Right atrium auricular region (tissue), 2 donors: ENCODE measurements at places on chromosomes 12 and 14. TPM values are rescaled to one million over a fixed set of nuclear protein-coding genes. Genes with fewer than 3 reads are reported as not detected.

The FGF6 gene
- total RNA-seq = not detected

The ACSS3 gene
- 32.3 TPM for total RNA-seq

GRCh38 chr12:105229371-105229770 lies 6.6 kb downstream of the APPL2 start:
- DNase-seq = no peak

GRCh38 chr12:15350643-15351042 lies 28.3 kb downstream of the PTPRO start:
- no peak for DNase-seq

DNA sequence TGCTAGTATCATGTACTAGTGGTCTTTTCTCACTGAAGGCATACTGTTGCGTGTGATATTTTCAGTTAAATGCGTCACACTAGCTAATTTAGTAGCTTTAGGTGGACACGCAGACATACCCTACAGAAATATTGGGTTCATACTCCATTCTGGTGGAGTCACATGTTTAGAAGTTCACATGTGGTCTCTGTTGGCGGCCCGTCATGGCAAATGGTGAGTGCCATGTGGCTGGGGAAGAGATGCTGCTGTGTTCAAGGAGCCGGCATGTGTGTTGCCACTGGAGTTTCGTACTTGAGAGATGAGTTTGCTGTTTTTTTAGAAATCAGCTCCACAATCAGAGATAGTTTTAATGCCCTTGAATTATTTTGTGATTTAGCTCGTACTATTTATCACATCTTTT lies 454.6 kb downstream of the PCNX1 start:
- DNase-seq = no peak

GRCh38 chr14:77044783-77045237 lies 16.3 kb upstream of the IRF2BPL start:
- DNase-seq = peak; percentile 83

GRCh38 chr12:116160883-116161458 lies 116.5 kb downstream of the MED13L start:
- DNase-seq = no peak

- peak; percentile 47 for DNase-seq
Observed at GRCh38 chr14:90760591-90761316, 55.5 kb downstream of the TTC7B start.

DNA sequence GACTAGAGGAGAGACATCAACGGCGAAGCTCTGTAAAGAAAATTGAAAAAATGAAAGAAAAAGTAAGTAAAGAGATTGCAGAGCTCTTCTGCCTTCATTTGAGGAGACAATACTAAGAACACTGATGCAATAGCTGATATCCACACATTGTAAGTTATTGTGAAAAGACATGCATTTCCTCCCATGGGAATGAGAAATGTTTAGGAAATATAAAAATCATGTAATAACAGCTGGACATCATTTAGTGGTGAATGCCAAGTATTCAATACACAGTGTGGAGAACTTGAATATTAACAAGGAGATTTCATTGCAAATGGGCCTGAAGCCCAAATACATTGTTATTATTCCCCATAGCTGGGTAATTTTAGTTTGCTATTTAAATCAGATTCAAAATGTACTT lies 179.2 kb downstream of the KICS2 start:
- no peak for DNase-seq

- no peak for DNase-seq
Observed at GRCh38 chr12:6700646-6701051, at the start of gene PIANP. TSS of gene PIANP (minus strand) at chr12:6700815. CDS start at chr12:6698061, 2,754 bp downstream.

DNA sequence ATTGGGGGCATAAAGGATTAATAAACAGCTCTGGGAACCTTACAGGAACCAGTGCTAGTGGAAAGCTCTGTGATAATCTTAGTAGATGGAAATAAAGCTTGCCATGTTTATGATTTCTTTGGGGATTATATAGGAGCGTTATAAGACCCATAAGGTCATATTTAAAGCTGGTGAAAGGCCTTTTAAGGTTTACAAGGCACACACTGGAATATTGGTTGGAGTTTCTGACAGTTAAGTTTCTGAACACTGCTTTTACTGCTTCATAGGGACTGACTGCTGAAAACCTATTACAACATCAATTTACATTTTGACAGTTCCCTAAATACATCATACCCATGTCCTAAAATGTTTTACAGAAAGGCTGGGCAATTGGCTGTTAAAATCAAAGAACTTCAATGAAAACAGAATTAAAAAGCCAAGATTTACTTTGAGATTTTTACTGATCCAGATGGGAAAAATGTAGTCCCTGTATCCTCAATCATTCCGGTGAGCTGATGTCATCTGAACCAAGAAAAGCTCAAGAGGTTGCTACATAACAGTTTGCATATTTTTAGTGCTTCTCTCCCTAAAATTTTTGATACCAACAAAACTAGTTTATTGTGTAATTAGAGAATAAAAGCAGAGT lies 153.7 kb upstream of the IGF1 start:
- DNase-seq = no peak

DNA sequence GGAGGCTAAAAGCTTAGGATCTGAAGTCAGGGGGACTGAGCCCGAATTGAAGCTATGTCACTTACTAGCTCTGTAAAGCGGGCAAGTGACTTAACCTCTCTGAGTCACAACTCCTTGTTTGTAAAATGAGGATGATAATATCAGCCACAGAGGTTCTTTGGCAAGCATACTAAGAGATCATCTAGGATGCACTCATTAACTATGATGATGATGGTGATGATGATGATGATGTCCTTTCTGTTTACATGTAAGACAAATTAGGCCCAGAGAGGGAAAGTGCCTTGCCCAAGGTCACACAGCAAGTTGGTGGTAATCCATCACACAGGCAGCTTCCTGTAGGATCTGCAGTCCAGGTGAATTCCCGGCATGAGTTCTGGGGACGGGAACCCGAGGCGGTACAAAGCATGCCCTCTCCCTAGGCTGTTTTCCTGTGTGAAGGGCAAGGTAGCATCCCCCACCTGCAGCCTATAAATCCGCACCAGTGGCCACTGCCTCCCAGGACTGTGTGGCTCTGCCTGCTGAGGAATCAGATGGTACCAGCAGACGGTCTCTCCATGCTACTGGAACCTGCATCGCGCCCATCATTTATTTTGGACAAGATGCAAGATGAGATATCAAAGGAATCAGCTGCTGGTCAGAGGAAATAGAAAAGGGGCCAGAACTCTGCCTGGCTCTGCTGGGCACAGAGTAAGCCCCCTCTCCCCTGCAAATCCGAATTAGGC lies 55.2 kb downstream of the MAP1LC3B2 start:
- DNase-seq = no peak

- DNase-seq = no peak
Observed at GRCh38 chr12:81168445-81168844, 90.6 kb downstream of the ACSS3 start.

DNA sequence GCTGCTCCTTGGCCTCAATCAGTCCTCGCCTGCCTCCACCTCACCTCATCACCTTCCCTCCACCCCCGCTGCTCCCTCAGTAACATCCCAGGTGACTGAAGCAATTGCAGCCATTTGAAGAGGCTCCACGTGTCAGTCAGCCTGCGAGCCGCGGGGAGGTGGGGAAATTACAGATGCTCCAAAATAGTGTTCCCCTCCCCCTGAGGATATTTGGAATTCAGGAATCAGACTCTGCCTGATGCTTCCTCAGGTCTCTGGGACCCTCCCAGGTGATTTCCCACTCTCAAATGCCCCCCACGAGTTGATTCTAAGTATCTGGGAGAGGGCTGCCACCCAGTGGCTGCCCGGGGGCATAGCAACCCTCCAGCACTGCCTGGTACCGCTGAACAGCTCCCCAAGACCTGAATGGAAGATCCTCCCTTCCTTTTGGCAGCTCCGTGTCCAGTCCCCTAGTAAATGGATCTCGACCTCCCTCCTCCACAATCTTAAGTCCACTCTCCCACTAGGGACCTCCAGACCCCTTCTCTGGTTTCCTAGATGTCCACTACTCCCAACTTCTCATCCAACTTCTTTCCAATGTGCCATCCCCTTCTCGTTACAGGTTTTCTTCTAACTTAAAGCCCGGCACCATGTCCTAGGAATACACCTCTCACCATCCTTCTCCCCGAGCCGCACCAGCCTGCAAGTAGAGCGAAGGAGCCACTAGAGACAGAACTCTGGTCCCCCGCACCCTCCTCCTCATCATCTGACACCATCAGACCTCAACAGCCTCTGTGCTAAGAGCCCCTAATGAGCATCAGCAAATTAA lies 1.4 kb upstream of the ASIC1 start:
- DNase-seq = no peak

DNA sequence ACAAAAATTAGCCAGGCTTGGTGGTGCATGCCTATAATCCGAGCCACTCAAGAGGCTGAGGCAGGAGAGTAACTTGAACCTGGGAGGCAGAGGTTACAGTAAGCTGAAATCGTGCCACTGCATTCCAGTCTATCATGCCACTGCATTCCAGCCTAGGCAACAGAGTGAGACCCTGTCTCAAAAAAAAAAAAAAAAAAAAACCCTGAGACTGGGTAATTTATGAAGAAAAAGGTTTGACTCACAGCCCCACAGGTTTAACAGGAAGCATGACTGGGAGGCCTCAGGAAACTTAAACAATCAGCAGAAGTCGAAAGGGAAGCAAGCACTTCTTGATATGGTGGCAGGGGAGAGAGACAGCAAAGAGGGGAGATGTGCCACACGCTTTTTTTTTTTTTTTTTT lies 123.2 kb downstream of the GXYLT1 start:
- DNase-seq = no peak

GRCh38 chr12:57299514-57300016 lies 48.6 kb upstream of the STAC3 start:
- DNase-seq = no peak

DNA sequence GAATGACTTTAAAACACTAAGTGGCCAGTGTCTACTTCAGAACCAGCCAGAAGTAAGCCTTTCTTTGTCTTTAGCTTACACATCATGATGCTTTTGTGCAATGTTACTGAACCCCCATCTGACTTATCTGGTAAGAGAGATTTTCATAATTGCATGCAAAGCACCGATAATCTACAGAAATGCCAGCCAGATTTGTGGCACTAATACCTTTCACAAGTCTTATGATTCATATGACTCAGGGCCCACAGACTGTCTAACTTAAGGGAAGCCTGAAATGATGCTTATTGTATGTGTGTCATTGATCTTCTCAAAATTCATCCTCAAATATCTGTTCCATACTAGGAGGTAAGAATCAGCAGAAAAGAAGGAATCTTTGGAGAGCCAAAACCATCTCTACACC lies 18.0 kb downstream of the IGF1 start:
- no peak for DNase-seq

- DNase-seq = no peak
Observed at GRCh38 chr12:71474791-71475190, 35.2 kb downstream of the LGR5 start.

DNA sequence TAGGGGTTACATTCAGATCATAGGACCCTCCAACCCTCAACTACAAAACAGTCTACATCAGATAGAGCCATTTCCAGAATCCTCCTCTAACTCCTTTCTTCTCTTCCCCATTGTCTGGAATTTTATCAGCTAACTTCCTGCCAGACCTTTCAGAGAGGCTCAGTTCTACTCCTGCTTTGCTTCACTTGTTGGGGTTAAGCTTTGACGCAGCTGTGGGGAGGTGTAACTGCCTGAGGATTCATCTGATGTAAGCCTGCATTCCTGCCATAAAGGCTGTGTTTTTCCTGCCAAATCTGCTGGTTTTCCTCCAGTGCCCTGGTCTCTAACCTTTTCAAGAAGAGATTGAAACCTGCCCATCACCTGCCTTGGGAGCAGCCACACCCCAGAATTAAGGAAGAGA lies 16.9 kb downstream of the DHRS2 start:
- DNase-seq = no peak

GRCh38 chr14:104973135-104973384 lies 5.1 kb downstream of the AHNAK2 start:
- DNase-seq = peak; percentile 92

GRCh38 chr12:49900371-49900770 lies 3.3 kb downstream of the FAIM2 start:
- no peak for DNase-seq

DNA sequence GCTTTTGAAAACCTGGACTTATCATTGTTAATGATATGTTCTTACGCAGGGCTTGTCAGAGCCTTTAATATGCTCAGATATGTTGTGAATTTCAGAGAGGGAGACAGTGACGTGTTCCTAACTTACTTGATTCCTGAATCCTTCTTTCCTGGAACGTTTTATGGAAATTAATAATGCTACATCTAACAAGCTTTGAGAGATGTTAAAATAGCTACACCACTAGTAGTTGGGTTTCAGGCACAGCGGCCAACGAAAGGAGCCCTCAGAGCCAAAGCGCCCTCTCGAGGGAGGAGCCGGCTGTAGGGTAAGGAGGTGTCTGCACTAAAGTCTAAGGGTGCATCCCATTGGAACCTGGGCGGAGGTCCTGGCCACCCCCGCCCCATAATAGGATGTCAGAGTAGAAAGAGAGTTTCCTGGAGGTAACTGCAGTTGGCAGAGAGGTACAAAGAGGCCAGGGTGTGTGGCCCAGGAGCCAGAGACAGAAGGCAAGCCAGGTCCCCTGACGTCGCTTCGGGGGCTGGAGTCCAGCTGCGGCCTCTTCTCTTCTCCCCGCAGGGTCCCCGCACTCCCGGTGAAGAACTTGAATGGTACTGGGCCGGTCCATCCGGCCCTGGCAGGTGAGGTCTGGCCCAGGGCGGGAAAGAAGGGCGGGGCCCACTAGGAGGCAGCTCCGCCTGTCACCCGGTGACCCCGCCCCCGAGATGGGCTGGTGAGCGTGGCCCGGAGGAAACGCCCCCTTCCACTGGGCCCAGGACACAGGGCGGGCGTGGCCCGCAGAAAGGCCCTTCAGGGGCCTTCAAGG lies 36.3 kb downstream of the DTX1 start:
- no peak for DNase-seq

DNA sequence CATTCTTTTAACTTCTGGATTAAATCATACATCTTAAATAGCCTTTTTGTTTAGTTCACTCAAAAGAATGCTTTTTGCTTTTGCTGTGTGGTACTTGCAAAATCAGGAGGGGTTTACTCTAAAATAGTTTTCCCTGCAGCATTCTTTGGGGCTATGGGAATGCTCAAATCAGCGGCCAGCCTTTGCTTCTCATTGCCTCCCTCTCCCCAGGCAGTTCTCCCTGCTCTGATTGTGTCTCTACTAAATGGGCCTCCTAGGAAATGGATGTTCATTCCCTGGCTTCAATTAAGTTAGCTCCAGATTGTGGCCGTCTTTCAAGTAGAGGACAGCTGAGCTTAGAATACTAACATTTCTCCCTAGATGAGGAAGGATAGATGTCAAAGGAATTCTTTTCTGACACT lies 4.4 kb downstream of the TULP3 start:
- no peak for DNase-seq

- no peak for DNase-seq
Observed at GRCh38 chr14:69392481-69392880, 5.6 kb downstream of the ERH start.

GRCh38 chr14:36751920-36752319 lies 90.3 kb downstream of the PAX9 start:
- no peak for DNase-seq
